Astrocyte (in vitro differentiated cells and primary cell): ENCODE measurements at places on chromosomes 7 and 10.

DNA sequence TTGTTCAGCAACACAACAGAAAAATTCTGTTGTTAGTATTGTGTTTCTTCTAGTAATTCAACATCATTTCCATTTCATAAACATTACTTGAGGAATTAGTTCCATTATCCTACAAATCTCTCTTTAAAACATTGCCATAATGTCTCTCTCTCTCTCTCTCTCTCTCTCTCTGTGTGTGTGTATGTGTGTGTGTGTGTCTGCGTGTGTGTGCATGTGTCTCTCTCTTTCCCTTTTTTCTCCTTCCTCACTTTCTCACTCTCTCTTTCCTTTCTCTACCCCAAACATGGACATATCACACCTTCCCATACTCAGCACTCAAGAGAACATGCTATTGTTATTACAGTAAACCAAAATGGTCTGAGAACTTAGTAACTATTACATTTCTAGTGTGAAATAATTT, 16.6 kb downstream of the LRRTM3 start:
- no peak for DNase-seq

GRCh38 chr10:60704471-60704870, 73.8 kb upstream of the CDK1 start:
- DNase-seq, result no peak

DNA sequence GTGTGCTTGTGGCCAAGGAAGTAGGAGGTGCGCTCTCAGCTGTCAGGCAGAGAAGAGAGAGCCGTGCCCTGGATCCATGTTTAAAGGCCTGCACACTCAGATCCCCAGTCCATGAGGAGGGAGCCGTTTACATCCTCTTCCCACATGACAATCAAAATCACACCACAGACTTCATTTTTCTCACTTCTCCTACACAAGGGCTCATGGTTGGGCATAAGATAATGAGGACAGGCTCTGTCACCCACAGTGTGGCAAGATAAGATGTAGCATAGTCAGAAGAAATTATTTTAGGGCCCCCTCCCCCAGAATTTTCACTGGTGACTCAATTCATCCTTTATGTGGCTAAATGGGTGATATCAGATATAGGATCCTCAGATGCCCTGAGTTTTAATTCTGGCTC, 35.9 kb upstream of the INHBA start:
- DNase-seq, result no peak

GRCh38 chr10:60459701-60460457, 70.2 kb upstream of the ANK3 start:
- no peak for DNase-seq

DNA sequence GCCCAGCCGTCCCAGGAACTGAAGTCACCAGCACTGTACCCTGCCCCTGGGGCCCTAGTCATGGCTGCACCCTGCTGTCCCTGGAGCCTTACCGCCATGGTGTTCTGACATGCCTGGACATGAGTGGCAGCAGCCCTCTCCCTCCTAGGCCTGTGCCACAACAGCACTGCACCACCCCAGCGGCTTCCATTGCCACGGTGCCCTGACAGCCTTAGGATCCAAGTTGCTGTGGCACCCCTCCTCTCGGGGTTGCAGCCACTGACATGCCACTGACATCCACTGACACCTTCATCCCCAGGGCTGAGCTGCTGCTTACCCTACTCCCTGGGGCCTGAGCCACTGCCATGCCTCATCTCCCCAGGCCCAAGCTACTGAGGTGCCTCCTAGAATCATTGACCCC, 39.6 kb upstream of the SHH start:
- DNase-seq, result no peak

DNA sequence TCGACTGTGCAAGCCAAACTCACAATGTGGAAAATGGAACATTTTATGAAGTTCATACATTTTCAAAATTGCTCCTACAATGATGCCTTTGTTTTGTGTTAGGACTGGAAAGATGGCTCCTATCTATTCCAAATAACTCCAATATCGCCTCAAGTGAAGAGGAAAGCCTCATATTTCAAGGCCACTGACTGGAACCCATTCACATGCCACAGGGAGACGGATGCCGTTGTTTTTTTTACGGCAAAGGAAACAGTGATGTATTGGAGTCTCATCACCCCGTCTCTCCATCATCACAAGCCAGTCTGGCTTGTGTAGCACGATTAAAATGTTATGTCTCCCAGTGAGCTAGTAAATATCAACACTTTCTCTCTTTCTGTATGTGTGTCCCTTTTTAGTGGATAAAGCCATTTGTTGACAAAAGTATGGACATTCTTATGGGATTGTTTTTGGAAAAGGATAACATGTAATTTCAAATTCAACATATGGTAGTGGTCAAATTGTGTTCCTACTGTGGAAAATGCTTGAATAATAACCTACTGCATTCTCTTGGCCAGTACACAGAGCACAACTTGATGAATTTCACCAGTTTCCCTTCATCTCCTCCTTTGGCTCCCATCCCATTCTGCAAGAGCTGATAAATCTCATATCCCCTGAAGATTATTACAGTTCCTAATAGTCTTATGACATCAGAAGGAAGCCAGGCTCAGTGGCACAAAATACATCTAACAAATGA, 109.5 kb upstream of the PITRM1 start:
- DNase-seq, result no peak

GRCh38 chr10:33666686-33667480, 332.4 kb upstream of the NRP1 start:
- DNase-seq, result peak; percentile 52

DNA sequence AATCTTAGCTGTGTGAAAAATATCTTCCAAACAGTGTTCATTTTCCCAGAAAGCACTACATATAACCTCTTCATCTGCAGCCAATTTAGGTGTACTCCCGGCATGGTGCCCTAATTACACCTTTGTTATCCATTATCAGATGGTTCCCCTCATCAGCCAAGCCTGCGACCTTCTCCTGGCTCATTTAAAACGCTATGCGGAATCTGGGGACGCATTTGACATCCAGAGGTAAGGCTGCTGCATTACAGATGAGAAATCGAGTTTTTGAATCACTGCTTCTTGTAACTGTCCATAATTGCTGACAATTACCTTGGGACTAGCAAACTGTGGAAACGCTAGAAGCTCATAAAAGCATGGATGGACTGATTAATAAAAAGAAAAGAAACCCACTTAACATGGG, 109.5 kb downstream of the PARP12 start:
- no peak for DNase-seq

DNA sequence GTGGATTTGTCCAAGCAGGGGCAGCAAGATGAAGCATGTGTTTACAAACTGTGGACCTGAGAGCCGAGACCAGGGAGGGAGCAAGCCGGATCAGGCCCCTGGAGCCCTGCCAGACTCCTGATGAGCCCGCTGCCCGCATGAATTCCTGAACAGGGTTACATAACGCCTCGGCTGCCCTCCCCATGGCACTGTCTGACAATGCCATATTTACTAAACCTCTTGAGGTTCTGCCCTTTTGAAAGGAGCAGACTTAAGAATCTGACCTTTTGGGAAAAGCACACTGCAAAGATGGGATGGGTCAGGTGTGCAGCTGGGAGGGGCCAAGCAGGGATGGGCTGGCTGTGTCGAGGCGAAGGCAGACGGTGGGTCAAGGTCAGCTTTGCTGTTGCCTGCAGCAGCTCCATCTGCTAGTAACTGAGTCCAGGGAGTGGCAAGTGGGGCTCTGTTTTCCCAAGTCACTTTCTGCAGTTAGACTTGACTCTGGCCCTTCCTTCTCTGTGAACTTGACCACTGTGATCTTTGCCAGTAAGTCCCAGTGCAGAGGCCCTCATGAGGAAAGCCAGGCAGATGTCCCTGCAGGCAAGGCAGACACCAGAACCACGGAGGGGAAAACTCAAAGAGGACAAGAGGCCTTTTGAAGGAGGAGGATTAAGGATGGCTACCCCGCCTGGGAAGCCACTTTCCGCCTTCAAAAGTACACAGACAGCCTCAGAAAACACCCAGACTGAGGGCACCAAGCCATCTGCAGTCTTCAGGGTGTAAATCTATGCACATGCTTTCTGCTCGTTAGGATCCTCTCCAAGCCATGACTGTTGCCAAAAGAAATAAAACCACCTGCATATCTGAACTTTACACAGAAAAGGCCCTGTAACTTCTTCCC, 175.8 kb downstream of the TNS3 start:
- peak; percentile 69 for DNase-seq

GRCh38 chr7:106029451-106029850, 66.4 kb downstream of the CDHR3 start:
- DNase-seq, result no peak

- DNase-seq, result no peak
Observed at GRCh38 chr7:158849768-158850544, 6.4 kb upstream of the DYNC2I1 start.

GRCh38 chr10:9024210-9024609, 969.7 kb downstream of the GATA3 start:
- DNase-seq, result no peak

DNA sequence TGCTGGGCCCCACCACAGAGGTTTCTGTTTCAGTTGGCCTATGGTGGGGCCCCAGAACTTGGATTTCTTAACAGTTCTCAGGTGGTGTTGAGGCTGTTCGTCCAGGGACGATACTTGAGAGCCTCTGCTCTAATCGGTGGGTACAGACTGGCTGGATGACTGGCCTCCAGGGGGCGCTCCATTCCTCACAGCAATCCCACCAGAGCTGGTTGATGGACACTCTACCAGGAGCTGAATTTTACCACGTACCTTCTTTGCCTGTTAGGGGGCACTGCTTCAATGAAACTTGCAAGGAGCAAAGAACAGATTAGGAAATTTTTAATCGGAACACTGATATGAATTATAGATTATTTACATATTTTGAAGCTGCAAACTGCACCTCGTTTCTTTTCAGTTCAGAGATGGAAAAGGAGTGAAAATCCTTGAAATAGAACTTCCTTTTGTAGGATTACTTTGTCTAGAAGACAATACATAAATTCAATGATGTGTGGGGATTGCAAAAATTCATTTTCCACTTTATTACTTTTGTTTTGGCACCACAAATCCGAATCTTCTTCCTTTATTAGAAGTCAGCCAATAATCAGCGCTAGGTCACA, 44.8 kb downstream of the KBTBD2 start:
- peak; percentile 43 for DNase-seq

GRCh38 chr7:28165961-28166955, 14.3 kb downstream of the JAZF1 start:
- peak; percentile 83 for DNase-seq

DNA sequence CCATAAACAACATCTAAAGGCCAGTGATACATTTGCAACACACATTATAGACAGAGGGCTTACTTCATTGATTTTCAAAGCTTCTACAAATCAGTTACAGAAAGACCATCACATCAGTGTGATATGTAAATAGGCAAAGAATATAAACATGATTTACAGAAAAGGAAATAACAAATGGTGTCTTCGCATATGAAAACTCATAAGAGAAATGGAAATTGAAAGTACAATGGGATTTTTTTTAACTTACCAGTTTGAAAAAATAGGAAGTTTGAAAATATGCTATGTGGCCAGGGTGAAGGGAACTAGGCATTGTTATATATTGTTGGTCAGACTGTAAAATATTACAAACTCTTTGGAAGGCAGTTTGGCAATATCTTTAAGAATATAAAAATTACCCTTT, 27.3 kb downstream of the SEC23IP start:
- DNase-seq, result no peak

DNA sequence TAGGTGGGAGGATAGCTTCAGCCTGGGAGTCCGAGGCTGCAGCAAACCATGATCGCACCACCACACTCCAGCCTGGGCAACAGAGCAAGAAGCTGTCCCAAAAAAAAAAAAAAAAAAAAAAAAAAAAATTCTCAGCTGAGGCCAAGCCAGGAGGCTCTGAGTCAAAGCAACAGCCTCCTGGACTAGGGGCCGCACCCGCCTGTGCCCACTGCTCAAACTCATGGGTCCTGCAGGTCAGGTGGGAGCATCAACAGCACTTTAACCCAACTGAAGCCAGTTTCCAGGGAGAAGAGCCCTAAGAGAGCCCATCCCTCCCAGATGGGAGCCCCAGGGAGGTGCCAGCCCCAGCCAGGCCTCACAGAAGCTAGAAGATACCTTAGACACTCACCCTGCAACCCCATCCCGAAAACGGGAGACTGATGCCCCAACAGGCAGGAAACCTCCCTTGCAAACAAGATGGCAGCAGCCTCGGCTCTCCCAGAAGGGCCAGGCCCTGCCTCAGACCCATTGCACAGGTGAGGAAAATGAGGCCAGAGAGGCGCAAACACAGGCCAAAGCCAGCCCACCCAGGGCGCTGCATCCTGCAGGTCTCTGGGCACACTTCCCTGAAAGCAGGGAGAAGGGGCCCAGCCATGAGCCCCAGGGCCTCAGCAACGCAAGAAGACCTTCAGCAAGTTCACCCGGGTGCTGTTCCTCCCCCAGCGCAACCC, 11.0 kb downstream of the PDGFA start:
- no peak for DNase-seq

GRCh38 chr7:129951226-129952085, 1.3 kb downstream of the UBE2H start:
- peak; percentile 25 for DNase-seq

GRCh38 chr10:128859738-128860386, 607.2 kb upstream of the MGMT start:
- no peak for DNase-seq

GRCh38 chr7:122675011-122675410, 23.9 kb downstream of the RNF133 start:
- no peak for DNase-seq

- DNase-seq, result no peak
Observed at GRCh38 chr7:157274991-157275427, 61.8 kb upstream of the DNAJB6 start.

- no peak for DNase-seq
Observed at GRCh38 chr7:42234736-42235135, 2.3 kb downstream of the GLI3 start.

DNA sequence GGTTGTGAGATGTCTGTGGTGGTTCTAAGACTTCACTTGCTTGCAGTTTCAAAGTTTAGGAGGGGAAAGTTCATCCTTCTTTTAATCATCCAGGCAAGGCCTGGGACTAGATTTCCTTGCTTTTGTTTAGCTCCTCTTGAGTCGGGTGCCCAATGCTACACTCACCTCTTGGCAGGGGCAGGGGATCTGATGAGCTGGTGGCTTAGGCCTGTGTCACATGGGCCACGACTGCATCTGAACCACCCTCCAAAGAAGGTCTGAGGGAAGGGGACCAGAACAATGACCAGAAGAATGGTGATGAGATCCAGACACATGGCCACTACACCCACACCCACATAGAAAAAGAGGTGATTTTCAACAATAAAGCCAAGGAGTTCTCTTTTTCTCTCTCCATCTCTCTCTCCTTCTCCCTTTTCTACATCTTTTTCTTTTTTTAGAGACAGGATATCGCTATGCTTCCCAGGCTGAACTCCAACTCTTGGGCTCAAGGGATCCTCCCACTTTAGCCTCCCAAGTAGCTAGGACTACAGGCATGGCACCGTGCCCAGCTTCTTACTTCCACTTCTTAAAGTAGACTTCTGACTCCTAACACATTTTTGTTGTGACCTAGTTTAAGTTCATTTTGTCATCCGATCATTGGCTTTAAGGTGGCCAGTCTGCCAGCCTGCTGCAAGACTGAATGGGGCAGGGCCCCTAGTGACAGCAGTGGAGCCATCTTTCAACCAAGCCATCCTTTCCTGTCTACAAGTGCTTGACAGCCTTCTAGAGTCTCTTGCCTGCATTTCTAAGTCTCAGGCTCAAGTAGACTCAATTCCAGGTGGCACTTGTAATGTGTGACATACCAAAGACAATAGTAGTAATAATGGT, 350.9 kb downstream of the RNLS start:
- peak; percentile 48 for DNase-seq
